Stimulated activated CD8-positive, alpha-beta memory T cell treated with anti-CD3 and anti-CD28 coated beads, Interleukin-12 subunit alpha, Interleukin-12 subunit beta, amount 100 ng/mL, for 4 hours (primary cell): ENCODE measurements at places on chromosomes 11 and 22.

DNA sequence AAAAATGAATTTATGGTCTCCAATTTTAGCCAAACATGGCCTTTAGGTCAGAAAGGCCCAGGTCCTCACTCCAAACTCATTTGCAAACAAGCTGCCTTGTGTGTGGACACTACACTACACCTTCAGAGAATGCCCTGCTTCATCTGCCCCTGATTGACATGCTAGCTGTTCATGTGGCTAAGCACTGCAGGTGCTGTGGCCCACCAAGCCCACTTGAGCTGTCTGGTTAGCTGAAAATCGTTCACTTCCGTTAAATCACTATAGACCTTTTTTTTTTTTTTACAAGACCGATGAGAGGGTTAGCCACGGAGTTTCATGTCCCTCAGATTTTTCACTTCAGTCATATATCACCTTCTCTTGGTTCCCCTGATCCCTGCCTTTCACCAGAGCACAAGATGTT, 39.3 kb downstream of the NF2 start:
- no peak for DNase-seq

GRCh38 chr11:75272391-75272790, 31.8 kb downstream of the TPBGL start:
- DNase-seq = no peak

DNA sequence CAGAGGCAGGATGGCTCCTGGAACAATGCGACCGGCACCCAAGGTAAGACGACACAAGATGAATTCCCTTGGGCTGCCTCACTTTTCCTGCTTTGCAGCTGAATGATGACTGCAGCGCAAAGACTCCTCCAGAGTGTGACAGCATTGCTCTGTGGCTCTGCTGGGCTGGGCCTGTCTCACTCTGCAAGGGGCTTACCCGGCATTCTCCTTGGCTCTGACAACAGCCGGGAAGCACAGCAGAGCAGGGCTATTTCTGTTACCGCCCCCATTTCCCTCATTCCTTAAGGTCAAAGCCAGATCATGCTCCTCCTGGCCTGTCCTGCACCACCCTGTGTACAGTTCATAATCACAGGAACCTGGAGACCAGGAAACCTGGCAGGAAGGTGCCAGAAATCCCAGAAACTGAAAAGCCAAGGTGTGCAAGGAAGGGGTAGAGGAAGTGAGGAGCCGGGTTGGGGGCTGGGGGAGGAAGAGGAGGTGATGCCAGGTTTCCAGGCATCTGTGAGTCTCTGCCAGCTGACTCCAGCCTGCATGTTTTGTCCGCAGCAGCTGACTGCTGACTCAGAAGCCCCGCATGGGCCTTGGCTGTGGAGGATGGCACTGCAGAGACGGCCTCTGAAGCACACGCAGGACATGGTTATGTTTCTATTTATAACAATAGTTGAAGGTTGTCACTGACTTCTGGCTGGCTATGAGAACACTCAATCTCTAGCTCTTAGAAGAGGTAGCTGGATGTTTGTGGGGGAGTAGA, 113.6 kb downstream of the MICAL3 start:
- DNase-seq = no peak

- DNase-seq = no peak
Observed at GRCh38 chr11:92387859-92388258, 163.2 kb downstream of the FAT3 start.

- DNase-seq = no peak
Observed at GRCh38 chr22:29769723-29770321, 2.7 kb downstream of the UQCR10 start.

DNA sequence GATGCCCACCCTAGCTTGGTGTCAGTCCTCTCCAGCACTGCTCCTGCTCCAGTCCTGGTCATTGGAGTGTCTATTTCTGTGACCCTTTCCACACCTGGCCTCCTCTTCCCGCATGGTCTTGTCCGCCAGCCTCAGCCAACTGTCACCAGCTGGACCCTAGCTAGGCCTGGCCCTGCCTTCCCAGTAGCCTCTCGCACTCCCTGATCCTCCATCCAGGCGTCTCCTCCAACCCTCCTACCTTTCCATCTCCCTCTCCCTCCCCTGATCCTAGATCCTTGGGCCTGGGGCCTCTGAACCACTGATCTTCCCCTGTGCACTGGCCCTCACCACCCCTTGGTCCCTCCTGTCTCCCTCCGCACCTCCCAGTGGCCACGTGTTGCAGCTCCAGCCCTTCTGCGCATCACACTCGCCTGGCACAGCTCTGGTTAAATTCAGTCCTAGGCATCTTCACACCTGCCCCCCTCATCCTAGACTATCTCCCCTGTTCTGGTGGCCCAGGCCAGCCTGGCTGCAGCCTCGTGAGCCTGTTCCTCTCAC, 9.9 kb downstream of the SYNGR1 start:
- no peak for DNase-seq

GRCh38 chr11:57432714-57433163, 5.8 kb upstream of the SLC43A3 start:
- no peak for DNase-seq

- no peak for DNase-seq
Observed at GRCh38 chr11:69876013-69876412, 56.8 kb upstream of the FGF3 start.

DNA sequence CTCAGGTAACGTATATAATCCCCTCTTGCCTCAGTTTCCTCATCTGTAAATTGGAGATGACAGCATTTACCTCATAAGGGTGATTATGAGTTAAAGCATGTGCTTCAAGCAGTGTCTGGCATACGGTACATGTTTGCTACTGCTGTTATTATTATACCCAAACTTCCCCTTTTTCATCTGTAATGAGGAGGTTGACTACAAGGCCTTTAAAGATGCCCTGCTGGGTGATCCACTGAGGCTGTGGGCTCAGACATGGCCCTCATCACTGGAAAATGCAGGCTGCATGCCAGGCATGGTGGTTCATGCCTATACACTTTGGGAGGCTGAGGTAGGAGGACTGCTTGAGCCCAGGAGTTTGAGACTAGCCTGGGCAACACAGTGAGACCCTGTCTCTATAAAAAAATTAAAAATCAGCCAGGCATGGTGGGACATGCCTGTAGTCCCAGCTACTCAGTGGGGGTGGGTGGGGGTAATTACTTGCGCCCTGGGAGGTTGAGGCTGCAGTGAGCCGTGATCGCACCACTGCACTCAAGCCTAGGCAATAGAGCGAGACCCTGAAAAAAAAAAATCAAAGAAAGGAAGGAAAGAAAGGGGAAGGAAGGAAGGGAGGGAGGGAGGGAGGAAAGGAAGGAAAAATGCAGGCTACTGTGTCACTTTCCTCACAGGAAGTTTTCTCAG, 4.3 kb downstream of the PIK3IP1 start:
- DNase-seq = no peak
